HCEC 1CT (cell line): ENCODE measurements at places on chromosomes 4 and X.

DNA sequence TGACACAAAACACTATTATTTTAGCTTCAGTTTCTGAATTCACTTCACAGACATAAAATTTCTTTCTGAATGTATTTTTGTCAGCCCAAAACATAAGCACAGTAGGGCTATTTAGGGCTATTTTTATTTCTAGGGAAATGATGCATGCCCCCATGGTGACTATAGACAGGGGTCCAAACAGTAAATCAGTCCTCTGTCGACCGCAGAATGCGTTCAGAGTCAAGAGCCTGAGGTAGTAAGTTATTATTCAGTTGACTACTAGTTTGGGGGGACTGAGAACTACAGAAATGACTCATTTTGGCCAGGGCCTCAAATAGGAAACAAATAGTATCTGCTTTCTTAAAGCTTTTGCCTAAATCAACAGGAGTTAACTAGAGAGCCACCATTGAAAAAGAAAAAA, 414.4 kb downstream of the AFF2 start:
- no peak for DNase-seq

GRCh38 chr4:68865760-68866159, 50.0 kb downstream of the UGT2B10 start:
- DNase-seq: no peak

DNA sequence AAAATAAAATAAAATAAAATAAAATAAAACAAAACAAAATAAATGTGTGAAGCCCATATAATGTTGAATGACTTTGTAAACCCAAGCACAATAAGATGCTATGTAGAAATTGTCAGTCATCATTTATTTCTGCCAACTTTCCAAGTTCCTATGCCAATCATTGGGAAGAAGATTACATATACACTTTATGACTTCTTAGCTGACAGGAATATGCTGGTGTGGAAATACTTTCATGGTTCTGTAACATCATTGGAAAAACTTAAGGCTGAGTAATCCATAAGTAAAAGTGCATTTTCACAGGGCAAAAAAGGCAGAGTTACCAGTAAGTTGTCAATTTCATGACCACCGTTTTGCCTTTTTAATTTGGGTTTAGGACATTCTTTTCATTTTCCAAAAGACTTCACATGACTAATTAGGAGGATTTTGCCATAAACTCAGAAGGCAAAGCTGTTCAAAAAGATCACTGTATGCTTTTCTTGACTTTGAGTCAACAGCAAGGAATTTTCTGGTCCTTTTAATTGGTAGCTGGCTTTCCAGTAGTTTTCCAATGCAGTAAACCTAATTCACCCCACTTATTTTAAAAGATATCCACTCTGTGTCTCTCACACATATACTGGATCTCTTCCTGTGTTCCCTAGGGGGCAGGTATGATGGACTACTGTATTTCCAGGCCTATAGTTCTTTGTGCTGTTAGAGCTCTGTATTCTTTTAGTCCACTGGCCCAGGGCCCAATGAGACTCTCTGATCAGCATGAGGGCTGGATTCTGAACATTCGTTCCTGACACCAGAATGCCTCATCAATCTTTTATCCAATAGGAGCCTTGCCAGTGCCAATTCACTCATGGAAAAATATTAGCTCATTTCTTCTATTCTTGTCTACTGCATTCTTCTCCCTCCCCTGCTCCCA, 26.2 kb upstream of the SCRG1 start:
- DNase-seq: peak; percentile 75

- no peak for DNase-seq
Observed at GRCh38 chr4:121198251-121198650, 34.1 kb upstream of the TNIP3 start.

DNA sequence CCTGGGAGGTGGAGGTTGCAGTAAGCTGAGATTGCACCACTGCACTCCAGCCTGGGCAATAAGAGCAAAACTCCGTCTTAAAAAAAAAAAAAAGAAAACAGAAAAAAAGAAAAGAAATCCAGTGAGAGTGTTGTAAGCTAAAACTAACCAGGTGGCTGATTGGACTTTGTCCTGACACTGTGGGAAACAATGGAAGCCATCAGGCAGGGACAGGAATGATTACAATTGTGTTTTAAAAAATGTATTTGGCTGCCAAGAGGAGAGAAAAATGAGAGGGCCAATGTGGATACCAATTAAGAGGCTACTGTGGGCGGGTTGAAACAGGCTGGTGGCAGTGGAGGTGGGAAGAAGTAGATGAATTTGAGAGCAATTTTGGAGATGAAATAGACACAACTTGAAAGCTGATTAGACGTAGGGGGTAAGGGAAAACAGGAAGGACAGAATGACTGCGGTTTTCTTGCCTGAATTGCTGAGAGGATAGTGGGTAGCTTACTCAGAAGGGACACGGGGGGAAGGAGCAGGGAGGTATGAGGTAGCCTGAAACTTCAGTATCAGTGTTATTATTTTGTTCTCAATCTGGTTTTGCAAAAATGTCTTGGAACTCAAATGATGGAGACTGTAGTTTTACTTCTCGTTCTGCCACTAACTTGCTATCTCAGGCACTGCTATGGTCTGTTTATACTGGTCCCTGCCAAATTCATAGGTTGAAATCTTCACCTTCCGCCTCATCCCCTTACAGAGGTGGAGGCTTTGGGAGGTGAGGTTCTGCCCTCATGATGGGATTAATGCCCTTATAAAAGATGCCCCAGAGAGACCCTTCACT, 45.6 kb upstream of the CHRNA9 start:
- no peak for DNase-seq

- DNase-seq: no peak
Observed at GRCh38 chrX:45766981-45767501, 566.4 kb upstream of the DIPK2B start.

DNA sequence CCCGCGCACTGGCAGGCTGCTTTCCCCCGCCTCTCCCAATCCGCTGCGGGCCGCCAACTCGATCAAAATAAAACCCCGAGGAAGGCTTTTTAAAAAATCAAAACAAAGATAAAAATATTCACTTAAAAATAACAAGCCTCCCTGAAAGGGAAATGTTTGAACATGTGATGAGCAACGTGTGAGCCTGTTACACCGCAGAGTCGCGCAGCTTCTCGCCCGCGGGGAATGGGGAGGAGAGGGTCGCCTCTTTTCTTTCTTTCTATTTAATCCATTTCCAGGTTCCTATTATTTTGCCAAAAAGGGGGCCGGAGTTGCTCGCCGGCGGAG, 326.0 kb upstream of the F9 start:
- DNase-seq: peak; percentile 1

DNA sequence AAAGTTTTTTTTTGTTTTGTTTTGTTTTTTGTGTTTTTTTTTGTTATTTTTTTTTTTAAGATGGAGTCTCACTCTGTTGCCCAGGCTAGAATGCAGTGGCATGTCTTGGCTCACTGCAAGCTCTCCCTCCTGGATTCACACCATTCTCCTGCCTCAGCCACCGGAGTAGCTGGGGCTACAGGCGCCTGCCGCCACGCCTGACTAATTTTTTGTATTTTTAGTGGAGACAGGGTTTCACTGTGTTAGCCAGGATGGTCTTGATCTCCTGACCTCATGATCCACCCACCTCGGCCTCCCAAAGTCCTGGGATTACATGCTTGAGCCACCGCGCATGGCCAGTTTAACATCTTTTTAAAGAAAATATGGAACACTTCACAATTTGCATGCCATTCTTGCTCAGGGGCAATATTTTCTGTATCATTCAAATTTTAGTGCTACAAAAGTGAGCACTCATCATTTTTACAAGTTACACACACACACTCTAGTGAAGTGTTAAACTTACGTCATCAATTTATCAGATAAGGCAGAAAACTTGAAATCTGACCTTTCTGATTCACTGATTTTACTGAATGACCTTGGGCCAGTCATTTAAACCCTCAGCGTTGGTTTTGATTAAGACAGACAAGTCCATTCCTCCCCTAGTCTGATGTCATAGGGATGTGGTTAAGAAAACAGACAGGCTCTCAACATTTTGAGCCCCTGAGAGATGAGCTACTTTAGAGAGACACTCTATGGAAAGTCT, 61.2 kb downstream of the TRIM2 start:
- DNase-seq: no peak

- no peak for DNase-seq
Observed at GRCh38 chrX:119381349-119381944, 17.7 kb upstream of the SLC25A43 start.

- no peak for DNase-seq
Observed at GRCh38 chr4:87916626-87917025, 58.9 kb upstream of the SPP1 start.

GRCh38 chr4:69467797-69468196, 27.9 kb downstream of the UGT2B4 start:
- DNase-seq: no peak

DNA sequence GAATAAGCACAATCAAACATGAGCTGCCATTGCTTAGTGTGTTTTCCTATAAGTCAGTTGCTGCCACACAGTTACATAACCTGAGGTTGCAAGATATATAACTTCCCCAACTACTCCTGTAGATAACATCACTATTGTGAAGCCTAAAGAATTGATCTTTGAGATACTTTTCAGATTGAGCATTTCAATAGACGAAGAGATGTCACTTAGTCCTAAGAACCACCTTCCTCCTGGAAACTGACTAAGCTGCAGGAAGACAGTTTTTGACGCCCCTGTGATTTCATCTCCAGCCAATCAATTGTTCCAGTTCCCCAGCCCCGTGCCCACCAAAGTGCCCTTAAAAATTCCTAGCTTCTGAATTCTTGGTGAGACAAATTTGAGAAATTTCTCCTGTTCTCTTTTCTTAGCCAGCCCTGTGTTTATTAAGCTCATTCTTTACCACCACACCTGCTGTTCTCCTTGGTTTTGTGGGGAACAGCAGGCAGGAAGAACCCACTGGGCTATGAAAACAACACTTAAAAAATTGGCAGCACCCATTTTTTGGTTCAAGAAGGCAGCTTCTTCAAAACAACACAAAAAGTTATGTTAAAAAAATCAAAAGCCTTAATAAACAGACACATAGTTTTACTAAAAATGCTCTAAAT, 317.1 kb upstream of the PABPC4L start:
- DNase-seq: no peak
